Right lobe of liver (tissue), 6 donors: ENCODE measurements at places on chromosomes 16 and 17.
A peak's percentile ranks its signal among the peaks of the same experiment; 100 is the strongest.

DNA sequence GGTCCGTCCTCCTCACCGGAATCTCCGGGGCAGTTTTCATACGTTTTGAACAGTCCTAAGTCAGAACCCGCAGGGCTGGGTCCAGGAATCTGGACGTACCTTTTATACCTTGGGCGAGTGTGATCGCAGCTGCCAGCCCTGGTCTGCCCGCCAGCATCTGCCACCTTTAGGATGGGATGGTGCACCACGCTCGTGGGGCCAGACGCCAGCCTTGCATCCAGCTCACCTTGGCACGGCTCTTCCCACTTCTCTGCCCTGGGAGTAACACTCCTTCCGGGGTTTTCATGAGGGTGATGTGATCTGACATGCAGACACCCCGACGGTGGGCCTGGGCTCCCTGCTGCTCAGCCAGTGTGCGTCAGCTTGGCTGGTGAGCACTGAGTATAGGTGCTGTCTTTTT, 66.6 kb upstream of the ZNF469 start:
- H3K36me3 ChIP-seq = no peaks in the 10 kb centered on the region
- no peaks in the 10 kb centered on the region for H3K27me3 ChIP-seq
- no peak overlapping the region for H3K27ac ChIP-seq
- DNase-seq = no peak
- H3K4me3 ChIP-seq = no peak overlapping the region
- H3K4me1 ChIP-seq = no peaks in the 10 kb centered on the region

DNA sequence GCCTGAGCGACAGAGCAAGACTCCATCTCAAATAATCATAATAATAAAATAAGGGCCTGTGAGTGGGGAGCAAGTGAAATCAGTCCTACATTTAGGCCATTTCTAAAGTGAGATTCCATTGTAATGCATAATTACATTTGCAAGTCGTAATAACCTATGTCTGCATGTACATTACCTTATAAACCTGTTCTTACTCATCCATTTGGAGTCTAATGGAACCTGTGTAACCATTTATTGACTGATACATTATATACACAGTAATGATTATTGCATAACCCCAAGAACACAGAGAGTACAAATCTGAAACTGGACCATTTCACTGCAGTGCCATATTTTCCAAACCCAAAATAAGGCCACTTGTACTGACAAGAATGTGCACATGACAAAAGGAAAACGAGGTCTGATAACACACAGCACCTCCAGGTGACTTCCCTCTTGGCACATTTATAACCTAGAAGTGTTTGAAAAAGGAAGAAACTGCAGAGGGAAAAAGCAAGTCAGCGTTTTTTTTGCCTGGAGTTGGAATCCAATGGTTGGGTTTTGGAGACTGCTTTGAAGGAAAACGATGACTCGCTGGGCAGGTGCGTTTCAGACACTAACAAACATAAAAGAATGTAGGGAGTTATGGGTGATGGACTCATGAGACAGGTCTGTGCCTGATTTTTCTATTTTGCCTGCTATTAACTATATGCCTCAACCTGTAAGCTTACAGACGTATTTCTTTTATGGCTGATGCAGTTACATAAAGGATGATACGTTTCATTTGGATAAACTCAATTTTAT, 63.6 kb upstream of the KIFC3 start:
- no peak overlapping the region for H3K4me3 ChIP-seq
- no peaks in the 10 kb centered on the region for H3K27me3 ChIP-seq
- DNase-seq = no peak
- peaks cover 31% of the 10 kb centered on the region for H3K4me1 ChIP-seq
- no peaks in the 10 kb centered on the region for H3K36me3 ChIP-seq
- H3K27ac ChIP-seq = no peak overlapping the region

DNA sequence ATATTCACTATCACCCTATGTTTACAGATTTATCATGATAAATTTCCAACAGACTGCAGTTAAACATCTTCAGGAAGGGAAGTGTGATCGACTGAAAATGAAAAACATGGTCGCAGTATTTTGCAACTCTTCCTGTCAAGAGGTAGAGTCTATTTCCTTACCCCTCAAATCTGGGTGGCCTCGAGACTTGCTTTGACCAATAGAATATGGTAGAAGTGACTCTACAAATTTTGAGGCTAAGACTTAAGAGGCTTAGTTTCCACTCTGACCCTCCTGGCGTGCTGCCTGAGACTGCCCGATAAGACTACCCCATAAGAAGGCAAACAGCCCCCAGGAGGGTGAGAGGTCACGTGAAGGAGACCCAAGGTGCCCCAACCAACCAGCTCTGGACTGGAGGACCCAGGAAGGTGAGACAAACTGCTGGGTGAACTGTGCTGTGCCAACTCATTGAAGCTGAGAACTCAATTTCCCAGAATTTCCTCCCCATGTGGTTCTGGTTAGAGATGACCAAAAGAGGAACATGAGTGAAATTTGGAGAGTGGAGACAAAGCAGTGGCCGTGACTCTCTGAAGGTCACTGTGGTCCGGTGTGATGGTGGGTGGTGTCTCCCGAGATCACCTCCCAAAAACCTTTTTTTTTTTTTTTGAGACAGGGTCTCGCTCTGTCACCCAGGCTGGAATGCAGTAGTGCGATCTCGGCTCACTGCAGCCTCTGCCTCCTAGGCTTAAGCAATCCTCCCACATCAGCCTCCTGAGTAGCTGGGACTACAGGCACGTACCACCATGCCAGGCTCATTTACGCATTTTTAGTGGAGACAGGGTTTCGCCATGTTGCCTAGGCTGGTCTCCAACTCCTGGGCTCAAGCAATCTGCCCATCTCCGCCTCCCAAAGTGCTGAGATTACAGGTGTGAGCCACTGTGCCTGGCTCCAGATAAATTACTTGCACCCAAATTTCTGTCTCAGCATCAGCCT, 38.2 kb upstream of the LITAF start:
- H3K27ac ChIP-seq = peak overlapping the region; percentile 3
- no peak for DNase-seq
- no peaks in the 10 kb centered on the region for H3K36me3 ChIP-seq
- no peaks in the 10 kb centered on the region for H3K27me3 ChIP-seq

- no peak overlapping the region for H3K4me3 ChIP-seq
- no peaks in the 10 kb centered on the region for H3K36me3 ChIP-seq
- H3K27ac ChIP-seq = no peak overlapping the region
- no peaks in the 10 kb centered on the region for H3K4me1 ChIP-seq
Observed at GRCh38 chr17:17314501-17315071, 11.4 kb downstream of the NT5M start.

GRCh38 chr17:50508573-50509460, 578 bp downstream of the MYCBPAP start:
- DNase-seq = no peak
- H3K27me3 ChIP-seq = no peaks in the 10 kb centered on the region
- H3K4me3 ChIP-seq = peak overlapping the region; percentile 57
- no peaks in the 10 kb centered on the region for H3K4me1 ChIP-seq
- H3K36me3 ChIP-seq = no peaks in the 10 kb centered on the region

DNA sequence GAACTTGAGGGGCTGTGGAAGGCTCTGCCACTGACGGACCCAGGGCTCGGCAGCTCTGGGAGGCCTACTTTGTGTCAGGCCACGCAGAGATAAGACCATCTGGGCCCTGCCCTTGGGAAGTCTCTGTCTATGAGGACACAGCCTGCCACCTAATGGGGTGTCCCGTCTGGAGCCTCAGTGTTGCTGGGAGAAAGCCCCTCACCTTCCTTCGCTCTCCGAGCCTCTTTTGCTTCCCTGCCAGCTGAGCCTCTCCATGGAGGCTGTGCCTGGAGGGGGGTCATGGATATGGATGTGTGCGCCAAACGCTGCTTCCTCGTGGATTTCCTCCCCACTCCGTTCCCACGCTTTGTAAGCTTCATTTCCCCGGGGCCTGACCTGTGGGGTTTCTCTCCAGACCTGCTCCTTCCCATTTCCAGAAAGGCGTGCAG, 228.8 kb downstream of the SEC14L1 start:
- no peaks in the 10 kb centered on the region for H3K36me3 ChIP-seq
- peak; percentile 39 for DNase-seq
- no peak overlapping the region for H3K27ac ChIP-seq
- peaks cover 22% of the 10 kb centered on the region for H3K4me1 ChIP-seq

GRCh38 chr17:21295036-21295952, 10.8 kb downstream of the MAP2K3 start:
- no peak overlapping the region for H3K4me3 ChIP-seq
- H3K36me3 ChIP-seq = peaks cover 9% of the 10 kb centered on the region
- no peaks in the 10 kb centered on the region for H3K27me3 ChIP-seq
- H3K4me1 ChIP-seq = peaks cover 4% of the 10 kb centered on the region
- DNase-seq = no peak

- H3K4me3 ChIP-seq = no peak overlapping the region
- no peaks in the 10 kb centered on the region for H3K36me3 ChIP-seq
- DNase-seq = no peak
Observed at GRCh38 chr16:15571557-15571956, 71.4 kb downstream of the MARF1 start.
